Stimulated activated CD8-positive, alpha-beta memory T cell treated with anti-CD3 and anti-CD28 coated beads, Interleukin-4, amount 100 ng/mL, for 1 hour (primary cell): ENCODE measurements at places on chromosomes 7 and 10.

GRCh38 chr7:149736478-149737360 lies 36.7 kb downstream of the ZNF467 start:
- no peak for DNase-seq

- no peak for DNase-seq
These were observed 64.3 kb downstream of the FAM171A1 start for GRCh38 chr10:15306735-15307280.

- DNase-seq, result no peak
These were observed 339.9 kb downstream of the CCSER2 start for GRCh38 chr10:84668186-84668763.

GRCh38 chr10:971613-972012 lies 16.6 kb upstream of the GTPBP4 start:
- DNase-seq, result no peak

GRCh38 chr7:137755846-137756651 lies 90.7 kb downstream of the DGKI start:
- DNase-seq, result no peak

- DNase-seq, result no peak
These were observed 20.1 kb downstream of the LDB3 start for GRCh38 chr10:86688398-86688921.

- no peak for DNase-seq
These were observed 125.7 kb downstream of the GFRA1 start for GRCh38 chr10:116147147-116147905.

GRCh38 chr7:42202601-42203000 lies 34.4 kb downstream of the GLI3 start:
- no peak for DNase-seq

DNA sequence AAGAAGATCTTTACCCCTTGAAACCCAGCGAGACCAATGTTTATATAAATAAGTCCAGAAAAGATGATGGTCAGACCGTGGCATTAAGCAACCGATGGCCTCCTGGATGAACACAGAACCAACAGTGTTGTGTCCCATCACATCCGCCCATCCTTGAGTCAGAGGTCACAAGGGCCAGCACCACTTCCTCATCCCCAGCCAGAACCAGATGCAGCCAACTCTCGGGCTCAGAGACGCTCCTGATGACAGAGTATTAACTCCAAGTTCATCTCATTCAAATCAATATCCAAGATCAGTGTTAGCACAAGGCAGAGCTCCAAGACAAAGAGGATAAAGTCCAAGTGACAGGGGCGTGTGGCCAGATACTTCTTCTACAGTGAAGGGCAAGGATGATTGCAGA lies 63.5 kb downstream of the FAM53B start:
- no peak for DNase-seq

DNA sequence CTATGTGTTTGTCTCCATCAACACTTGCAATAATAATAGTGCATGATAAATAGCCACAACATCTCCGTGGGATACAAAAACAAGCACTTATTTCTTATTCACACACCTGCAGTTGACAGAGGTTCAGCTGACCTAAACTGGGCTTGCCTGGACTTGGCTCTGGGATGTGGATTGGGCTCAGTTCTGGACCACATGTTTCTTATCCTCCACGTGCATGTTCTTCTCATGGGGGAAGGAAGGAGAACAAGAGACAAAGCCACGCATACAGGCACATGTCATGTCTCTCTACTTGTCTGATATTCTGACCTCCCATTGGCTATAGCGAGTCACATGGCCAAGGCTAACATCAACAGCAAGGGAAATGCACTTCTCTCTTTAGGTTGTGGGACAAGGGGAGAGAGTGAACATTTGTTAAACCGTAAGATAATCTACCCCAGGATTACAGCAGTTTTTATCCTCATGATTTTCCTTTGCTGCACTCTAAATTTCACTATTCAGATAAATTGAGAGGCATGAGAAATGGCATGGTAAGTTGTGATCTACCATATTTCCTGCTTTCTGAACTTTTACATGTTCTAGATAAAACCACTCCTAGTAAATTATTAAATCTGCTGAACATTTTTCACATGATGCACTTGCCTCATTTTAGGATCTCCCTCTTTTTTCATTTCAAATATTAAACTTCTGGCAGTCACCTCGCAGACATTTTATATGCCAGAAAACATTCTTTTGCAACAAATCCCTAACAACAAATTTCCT lies 33.7 kb downstream of the CFAP58 start:
- DNase-seq, result no peak

GRCh38 chr7:135377171-135377570 lies 132.7 kb downstream of the CNOT4 start:
- DNase-seq, result no peak

GRCh38 chr7:157384301-157384700 lies 47.5 kb downstream of the DNAJB6 start:
- no peak for DNase-seq

DNA sequence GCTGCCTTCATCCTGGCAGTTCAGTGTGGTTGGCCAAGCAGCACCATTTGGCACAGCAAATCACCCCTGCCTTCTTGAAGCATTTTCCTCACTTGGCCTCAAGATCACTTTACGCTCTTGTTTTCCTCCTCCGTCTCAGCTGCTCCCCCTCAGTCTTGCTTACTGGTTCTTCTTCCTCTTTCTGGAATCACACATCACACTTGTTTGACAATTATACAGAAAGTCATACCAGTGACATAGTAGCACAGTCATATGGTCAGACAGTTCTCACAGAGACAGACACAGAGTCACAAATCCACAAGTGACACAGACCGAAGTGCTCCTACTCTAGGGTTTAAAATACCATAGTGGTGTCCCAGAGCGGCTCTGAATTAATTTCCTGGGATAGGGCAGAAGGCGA lies 43.8 kb upstream of the ARL4A start:
- DNase-seq, result no peak

- no peak for DNase-seq
These were observed 31.8 kb downstream of the CNNM1 start for GRCh38 chr10:99360934-99361333.

DNA sequence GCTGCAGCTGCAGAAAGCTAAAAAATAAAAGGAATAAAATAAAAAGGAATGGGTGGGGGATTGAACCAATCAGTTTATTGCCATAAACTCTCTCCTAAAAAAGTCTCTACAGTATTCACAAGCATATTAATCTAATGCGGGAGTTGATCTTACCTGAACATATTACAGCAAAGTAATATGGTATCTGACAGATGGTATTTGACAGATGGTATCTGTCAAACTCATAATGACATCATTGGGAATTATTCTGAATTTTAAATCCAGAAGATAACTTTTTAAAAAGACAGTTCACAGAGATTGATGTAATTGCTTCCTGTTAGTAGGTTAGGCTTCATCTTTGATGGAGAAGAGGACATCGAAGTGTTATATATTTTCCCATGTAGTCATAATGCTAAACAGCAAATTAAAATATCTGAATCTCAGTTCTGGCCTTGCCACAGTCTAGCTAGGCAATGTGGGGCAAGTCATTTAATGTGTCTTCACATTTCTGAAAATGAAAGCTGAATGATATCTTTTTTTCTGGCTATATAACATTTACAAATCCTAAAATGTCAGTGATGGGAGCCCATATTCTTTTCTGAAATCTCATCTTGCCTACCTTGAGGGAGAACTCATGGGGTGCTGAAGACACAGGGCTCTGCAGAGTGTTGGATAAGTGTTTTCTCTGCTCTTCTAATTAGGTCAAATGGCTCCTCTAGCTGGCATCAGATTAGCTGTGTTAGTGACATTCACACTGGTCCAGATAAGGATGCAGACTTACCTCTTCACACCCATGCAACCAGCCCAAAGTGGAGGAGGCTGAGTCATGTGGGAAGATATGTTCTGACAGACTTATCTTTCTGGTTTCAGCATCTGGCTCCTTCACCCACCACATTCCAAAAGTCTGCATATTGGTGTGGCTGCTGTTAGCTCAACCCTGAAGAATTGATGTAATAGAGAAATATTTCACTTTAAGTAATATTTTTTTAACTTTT lies 2.1 kb upstream of the LIPM start:
- DNase-seq, result no peak

- no peak for DNase-seq
These were observed 147.4 kb upstream of the PRSS58 start for GRCh38 chr7:142405122-142405765.

- DNase-seq, result no peak
These were observed 58.8 kb downstream of the ARL4A start for GRCh38 chr7:12746211-12746610.

GRCh38 chr7:120799147-120799546 lies 58.8 kb downstream of the TSPAN12 start:
- DNase-seq, result no peak

- DNase-seq, result no peak
These were observed 45.6 kb downstream of the JCAD start for GRCh38 chr10:30013757-30014156.

DNA sequence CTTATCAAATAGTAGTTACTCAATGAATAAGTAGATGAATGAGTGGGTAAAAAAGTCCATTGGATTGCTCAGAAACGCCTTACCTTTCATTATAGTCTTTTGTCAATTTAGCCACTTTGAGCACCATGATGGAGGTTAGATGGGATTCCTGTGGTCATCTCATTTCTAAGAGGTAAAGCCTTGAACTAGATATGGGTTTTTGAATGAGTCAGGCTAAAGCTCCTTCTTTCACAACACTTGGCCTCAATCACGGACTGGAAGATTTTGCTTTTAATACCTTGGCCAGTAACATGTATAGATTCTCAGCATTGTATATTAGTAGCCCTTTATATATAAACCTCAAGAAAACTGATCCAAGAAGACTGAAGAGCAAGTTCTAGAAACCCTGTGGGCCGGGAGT lies 99.7 kb upstream of the CCDC6 start:
- DNase-seq, result no peak

DNA sequence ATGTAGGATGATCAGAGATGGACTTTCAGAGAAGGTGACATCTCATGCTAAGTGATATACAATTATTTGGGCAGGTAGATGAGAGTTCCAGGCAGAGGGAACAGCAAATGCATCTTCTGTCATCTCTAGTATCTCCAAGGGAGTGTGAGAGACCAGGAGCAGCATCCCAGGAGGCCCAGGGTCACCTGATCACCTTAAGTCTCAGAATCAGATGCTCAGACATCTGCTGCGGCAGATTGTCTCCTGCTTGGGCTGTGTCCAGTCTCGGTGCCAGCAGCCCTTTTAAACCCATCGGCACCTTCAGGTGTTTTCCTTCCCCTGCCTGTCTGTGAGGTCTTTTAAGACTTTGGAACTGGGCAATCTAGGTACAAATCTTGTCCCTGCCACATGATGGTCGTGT lies 690.6 kb downstream of the LRMDA start:
- DNase-seq, result no peak

DNA sequence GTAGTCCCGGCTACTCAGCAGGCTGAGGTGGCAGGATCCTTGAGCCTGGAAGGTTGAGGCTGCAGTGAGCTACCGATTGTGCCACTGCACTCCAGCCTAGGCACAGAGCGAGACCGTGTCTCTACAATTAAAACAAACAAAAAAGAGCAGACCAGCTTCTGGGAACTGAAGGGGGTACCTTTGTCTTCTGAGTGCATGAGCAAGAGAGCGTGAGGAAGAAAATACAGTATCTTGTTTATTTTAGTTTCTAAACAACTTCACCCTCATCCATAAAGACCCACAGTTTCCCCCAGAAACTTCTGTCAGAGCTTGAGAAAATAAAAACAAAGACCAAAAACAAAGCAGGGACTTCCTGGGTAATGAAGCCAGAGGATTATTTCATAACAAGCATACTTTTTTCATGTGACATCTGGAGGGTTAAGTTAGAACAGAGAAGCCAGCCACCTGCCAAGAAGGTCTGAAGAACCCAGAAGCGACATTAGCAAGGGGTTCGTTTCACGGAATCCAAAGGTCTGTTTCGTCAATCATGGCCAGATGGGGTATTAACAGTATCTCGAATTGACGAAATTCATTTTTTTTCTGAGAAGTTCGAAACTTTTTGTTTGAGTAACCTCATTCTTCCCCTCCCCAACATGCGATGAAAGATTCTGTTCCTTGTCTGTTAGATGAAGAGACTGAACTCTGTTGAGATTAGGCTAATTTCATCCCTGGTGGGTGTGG lies 10.2 kb upstream of the IL2RA start:
- DNase-seq, result no peak

DNA sequence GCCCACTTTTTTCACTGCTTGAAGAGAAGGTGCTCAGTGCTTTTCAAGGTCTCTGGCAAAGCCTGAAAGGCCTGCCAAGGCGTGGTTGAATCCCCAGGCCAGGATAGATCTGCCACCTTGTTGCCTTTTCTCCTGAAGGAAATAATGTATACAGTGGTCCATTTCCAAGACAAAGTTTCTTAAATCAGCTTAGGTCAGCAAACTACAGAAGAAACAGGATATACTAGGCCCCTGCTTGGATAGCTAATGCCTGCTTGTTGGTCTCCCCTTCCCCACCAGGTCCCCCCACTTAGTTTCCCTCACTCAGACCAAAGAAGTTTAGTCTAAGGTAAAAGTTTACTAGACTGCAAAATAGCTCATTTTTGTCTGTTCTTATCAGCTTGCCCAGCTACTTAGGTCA lies 19.9 kb downstream of the COL17A1 start:
- DNase-seq, result no peak

DNA sequence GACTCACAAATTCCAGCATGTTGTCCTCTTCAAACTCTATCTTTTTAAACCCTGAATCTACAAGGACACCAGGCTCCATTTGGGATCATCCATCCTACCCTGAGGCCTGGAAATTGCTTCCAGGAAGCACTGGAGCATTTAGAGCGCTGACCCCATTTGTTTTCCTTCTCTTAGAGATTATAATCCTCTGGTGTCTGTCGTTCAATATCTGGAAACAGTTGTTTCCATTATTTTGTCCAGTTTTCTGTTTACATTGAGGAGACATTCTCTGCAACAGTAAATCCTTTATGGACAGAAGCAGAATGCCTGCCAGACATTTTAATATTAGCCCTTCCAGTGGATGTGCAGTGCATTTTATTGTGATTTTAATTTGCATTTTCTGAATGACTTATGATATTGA lies 119.4 kb upstream of the MEOX2 start:
- DNase-seq, result no peak

DNA sequence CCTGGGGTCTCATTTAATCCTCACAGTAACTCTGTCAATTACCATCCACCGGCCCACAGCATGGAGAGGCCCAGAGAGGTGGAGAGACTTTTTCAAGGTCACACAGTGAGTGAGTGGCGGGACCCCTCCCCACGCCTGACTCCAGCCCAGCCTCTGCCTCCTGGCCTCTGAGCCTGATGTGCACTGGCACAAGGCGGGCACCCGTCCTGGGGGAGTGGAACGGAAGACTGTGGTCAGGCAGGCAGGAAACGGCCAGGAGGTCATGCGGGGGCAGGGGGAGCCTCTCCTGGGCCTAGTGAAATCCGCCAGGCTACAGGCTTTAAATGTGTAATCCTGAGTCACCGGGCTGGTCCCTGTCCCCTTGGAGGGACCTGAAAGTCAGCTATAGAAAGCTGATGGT lies 32.2 kb downstream of the ZCCHC24 start:
- no peak for DNase-seq

- no peak for DNase-seq
These were observed 167.1 kb upstream of the FAM3C start for GRCh38 chr7:121563177-121563576.

GRCh38 chr10:76977046-76977445 lies 660.6 kb downstream of the KCNMA1 start:
- no peak for DNase-seq

- no peak for DNase-seq
These were observed 23.7 kb downstream of the EPDR1 start for GRCh38 chr7:37943905-37944736.

GRCh38 chr7:2541291-2542010 lies 13.9 kb downstream of the BRAT1 start:
- DNase-seq, result no peak
